Hematopoietic multipotent progenitor cell treated with erythropoietin and hydrocortisone succinate and interleukin-3 and kit ligand, for 6 days (in vitro differentiated cells): ENCODE measurements at places on chromosomes 11 and 22.

DNA sequence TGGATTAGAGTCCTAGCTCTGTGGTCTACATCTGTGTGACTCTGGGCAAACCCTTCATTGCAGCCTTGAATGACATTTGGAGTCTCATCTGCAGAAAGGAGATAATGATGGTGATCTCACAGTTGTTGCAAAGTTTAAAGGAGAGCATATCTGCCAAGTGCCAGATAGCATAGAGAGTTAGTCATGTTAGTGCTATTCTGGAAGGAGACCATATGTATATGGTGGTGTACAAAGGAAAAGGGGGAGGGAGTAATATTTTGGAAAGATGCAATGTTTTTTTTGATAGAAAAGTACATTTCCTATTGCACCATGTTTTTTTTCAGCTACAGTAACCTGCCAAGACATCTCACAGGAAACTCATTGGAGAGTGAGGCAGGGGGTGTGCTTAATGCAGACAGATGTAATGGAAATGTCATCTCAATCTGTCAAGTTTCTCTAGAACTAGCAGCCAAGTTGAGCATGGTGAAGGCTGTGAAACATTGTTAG lies 92.1 kb upstream of the NARS2 start:
- peak; percentile 80 for DNase-seq

DNA sequence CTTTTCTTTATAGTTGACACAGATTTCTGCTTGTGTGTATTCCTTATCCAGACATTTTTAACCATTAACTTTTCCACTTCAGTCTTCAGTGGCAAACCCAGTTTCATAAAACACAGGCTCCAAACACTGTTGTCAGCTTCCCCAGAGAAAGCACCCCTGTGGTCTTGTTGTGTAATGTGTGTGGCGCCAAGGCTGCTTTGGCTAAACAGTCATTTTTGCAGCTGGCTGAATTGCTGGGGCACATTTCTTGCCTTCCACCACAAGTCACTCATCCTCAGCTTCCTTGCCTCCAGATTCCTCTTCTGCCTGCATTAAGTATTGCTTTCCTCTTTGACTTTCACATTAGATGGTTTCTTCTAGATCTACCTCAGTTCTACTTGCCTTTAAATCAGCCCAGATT lies 40.5 kb downstream of the ARHGAP1 start:
- peak; percentile 77 for DNase-seq

DNA sequence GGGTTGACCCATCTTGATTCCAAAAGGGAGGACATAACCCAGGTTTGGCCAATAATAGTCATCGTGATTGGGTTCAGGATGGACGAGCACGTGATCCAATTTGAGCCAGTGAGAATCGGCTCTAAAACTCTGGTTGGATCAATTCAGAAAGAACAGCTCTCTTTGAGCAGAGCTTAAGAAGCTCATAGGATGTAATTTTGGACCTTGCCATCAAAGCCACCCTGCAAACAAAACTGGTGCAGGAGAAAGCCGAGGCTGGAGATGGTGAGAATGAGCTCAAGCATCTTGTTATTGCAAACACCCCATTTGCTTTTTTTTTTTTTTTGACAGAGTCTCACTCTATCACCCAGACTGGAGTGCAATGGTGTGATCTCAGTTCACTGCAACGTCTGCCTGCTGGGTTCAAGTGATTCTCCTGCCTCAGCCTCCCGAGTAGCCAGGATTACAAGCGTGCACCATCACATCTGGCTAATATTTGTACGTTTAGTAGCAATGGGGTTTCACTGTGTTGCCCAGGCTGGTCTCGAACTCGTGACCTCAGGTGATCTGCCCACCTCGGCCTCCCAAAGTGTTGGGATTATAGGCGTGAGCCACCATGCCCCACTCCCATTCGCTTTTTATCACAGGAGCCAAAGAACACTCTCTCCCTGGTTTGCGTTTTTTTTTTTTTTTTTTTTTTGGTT lies 13.8 kb upstream of the MIAT start:
- no peak for DNase-seq

- DNase-seq = no peak
Observed at GRCh38 chr11:36408498-36409136, 101.5 kb downstream of the TRAF6 start.

DNA sequence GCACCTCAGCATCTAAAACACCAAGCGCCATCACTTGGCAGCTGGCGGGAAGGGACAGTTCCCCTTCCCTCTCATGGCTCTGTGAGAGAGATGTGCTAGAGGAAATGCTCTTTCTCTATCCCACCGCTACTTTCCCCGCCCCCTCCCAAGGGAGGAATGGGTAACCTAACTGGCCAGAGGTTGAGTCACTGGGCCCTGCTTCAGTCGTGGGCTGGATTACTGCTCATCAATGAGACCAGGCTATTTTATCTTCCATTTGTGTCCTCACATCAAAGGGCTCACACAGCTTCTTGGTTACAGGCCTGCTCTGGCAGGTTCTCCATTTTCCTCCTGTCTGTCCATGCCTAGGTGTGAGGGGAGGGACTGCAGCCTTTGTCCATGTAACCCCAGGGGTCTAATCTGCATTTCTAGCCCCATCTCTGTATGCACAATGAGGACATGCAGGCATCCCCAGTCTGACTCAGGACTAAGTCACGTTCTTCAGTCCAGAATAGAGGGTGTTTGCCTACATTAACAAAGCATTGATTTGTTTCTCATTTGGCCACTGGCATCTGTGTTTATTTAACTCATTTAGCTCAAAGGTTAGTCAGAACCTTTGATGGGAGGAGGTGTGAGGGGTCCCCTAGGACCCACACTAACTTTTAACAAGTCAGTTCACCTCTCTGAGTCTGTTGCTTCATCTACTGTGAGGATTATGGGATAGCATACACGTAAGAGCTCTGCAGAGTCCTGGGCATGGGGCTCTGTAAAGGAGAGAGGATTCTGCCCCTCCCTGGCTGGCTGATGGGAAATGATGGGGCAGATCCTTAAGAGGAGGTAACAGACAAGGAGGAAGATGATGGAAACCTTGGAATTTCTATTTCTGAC lies 99.1 kb downstream of the XRRA1 start:
- no peak for DNase-seq

DNA sequence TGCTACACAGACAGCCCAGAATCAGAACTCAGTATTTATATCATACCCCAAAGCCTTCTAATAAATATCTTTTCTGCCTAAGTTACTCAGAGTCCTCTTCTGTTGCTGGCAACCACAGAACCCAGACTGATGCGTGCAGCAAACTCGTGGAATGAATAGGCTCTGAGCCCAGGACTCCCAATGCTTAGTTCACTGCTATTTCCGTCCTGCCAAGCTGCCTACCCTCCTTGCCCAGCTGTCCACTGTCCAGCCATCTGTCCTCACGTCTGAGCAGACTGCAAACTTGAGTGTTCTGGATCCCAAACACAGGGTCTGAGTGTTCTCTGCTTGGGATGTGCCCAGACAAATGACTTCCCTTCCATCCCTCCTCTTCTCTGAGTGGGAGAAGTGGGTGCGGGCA lies 19.4 kb downstream of the PTPN5 start:
- DNase-seq = no peak

DNA sequence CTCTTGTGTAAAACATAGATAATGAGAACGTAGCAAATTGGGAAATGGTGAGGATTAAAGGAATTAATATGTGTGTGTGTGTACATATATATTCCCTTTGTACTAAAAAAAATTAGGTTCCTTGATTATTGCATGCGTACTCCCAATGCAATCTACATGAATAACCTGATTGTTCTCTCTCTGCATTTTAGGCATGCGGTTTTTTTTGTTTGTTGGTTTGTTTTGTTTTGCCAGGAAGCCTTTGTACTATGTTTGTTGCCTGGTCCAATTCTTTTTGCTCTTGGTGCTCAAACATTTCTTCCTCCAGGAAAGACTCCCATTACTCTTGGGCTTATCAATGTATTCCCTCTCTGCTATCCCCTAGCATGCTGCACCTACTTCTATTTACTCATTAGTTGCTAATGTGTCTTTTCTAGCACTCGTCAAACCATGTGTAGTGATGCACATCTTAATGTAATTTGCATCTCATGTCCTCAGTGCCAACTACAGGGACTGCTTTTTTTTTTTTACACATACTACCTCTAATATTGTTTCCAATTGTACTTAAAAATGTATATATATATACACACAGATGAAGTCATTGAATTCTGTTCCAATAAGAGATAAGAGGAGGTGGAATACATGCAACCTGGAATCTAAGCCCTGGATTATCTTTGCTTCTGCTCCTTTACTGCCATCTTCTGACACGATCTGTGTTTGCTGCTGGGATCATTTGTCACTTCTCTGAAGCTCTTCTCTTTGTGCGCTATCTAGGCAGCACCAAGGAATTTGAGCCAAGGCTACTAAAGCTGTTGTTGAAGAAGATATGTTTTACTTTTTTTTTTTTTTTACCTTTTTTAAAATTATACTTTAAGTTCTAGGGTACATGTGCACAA lies 197.2 kb upstream of the ANO3 start:
- peak; percentile 4 for DNase-seq
